ENCODE measurements at places on chromosomes 7 and 10. TPM values are rescaled to one million over a fixed set of nuclear protein-coding genes. Genes with fewer than 3 reads are reported as not detected.

DNA sequence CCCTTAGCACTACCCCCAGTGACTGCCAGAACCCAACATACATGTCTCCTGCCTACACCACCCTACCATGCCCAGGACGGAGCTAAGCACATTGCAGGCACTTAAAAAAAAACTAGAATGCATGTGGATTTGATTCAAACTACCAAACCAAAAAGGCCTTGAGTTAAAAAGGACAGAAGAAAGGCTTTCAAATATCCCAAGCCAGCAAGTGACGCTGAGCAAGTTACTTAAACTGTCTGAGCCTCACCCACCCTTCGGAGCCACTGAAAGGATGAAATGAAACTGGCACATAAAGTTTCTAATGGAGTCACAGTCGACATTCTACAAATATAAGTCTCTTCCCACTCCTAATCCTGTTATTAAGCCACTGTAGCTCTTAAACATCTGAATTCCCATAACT lies 1.8 kb downstream of the CPXM2 start:
- DNase-seq, result no peak

DNA sequence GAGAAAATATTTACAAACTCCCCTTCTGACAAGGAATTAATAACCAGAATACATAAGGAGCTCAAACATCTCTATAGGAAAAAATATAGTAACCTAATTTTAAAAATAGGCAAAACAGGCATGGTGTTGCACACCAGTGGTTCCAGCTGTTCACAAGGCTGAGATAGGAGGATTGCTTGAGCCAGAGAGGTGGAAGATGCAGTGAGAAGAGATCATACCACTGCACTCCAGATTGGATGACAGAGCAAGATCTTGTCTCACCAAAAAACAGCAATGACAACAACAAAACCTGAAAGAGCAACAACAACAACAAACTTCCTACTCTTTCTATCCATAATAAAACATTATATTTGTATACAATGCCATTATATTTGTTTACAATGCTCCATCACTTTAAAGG lies 304.4 kb upstream of the CNTNAP2 start:
- DNase-seq, result no peak

- DNase-seq, result no peak
These were observed 22.3 kb upstream of the SHH start for GRCh38 chr7:155834486-155835048.

Gene CYP2W1
- 7.5 TPM for total RNA-seq

Gene IFIT1B
- total RNA-seq, result 2.2 TPM

Gene PCLO
- 6.5 TPM for total RNA-seq

Gene MTERF1
- total RNA-seq, result 25.9 TPM

Gene ITPRID1
- not detected for total RNA-seq

Gene ZNF775
- total RNA-seq, result 5.1 TPM
